NCI-H1417 (cell line): ENCODE measurements at places on chromosomes 12 and 14.

GRCh38 chr12:21026302-21026701, 104.7 kb upstream of the SLCO1B1 start:
- peak; percentile 84 for DNase-seq

DNA sequence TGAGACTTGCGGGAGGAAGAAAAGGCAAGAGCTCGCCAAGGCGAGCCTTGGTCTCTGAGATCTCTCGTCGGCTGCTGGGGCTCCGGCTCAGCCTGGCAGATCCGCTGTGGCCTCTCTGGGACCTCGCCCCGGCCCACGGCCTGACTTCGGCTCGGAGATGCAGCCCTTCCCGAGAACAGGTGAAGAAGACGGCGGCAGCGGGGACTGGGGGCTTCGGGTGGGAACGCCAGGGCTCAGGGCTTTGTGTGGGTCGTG, 6.0 kb upstream of the HOXC9 start:
- peak; percentile 54 for DNase-seq

- DNase-seq, result no peak
Measured at GRCh38 chr12:18071336-18071735, 18.7 kb downstream of the RERGL start.

DNA sequence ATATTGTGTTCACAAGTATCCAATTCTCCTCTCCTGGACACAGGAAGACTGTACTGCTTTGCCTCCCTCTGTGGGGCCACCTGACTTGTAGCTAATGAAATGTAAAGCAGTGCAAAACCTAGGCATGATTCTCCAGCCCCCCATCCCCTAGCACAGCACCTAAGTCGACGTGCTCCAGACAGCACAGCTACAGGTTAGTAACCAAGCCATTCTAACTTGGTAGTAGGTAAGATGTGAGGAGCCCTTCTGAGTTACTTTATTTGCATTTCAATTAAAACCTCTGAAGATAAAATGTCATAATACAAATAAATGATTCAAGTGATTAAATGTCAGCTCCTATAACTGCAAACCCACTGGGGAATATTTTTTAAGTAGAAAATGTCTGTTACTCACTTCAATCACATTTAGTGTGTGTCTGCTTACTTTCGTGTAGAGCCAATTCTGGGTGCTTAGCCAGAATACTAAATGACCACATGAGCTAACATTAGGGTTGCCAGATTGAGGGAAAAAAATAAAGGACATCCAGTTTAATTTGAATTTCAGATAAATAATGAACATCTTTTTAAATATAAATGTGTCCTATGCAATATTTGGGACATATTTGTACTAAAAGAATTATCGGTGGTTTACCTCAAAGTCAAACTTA, 64.8 kb upstream of the HIF1A start:
- DNase-seq, result peak; percentile 33

GRCh38 chr14:22099942-22100763, 426.5 kb upstream of the OR4E1 start:
- no peak for DNase-seq

- no peak for DNase-seq
Measured at GRCh38 chr12:48038085-48038484, 33.8 kb upstream of the COL2A1 start.

GRCh38 chr14:63224196-63224595, 20.0 kb downstream of the RHOJ start:
- no peak for DNase-seq
